Fibroblast of lung (primary cell): ENCODE measurements at places on chromosomes 5 and 9. TPM values are rescaled to one million over a fixed set of nuclear protein-coding genes. Genes with fewer than 3 reads are reported as not detected.

Gene CCNO
- not detected in 2 replicates for total RNA-seq

Gene EIF4E1B
- not detected in 2 replicates for total RNA-seq

Gene MLANA
- not detected in 2 replicates for total RNA-seq

Gene ARL14EPL
- not detected in 2 replicates for total RNA-seq

Gene F12
- total RNA-seq: under 0.01 and 0.50 TPM in 2 replicates

Gene GPX3
- total RNA-seq: 126 and 182 TPM in 2 replicates

Gene PRRX2
- total RNA-seq: 4.6 and 11.7 TPM in 2 replicates

Gene LCP2
- under 0.01 TPM in 1 of 2 replicates, not detected in the other for total RNA-seq

Gene PCDHB15
- 0.77 and 1.8 TPM in 2 replicates for total RNA-seq

Gene INSL6
- total RNA-seq: not detected in 2 replicates

Gene CDC14B
- total RNA-seq: 46.0 and 68.5 TPM in 2 replicates

Gene CDC37L1
- total RNA-seq: 15.4 and 16.7 TPM in 2 replicates

Gene ZBTB26
- total RNA-seq: 5.1 and 5.6 TPM in 2 replicates
